SK-MEL-5 (cell line): ENCODE measurements at places on chromosomes 1 and 21. TPM values are rescaled to one million over a fixed set of nuclear protein-coding genes. Genes with fewer than 3 reads are reported as not detected.

DNA sequence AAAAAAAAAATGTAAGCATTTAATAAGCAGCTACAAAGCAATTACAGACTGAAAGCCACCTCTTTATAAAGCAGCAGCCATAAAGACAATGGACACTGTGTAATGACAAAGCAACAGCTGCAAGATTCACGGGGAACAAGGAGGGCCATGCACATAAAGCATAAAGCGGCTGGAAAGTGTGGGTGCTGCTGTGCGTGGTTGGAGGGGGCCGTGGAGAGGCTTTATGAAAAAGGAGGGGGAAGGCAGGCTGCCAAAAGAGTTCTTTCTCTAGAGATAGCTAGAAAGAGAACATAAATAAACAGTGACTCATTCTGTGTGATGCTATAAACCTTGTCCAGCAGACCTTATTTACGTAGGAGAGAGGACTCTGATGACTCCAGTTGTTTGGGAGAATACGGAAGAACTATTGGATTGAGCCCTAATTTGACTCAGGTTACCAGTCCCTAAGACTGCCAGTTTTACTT lies 49.3 kb downstream of the ADAMTS1 start:
- peak; percentile 86 for DNase-seq

DNA sequence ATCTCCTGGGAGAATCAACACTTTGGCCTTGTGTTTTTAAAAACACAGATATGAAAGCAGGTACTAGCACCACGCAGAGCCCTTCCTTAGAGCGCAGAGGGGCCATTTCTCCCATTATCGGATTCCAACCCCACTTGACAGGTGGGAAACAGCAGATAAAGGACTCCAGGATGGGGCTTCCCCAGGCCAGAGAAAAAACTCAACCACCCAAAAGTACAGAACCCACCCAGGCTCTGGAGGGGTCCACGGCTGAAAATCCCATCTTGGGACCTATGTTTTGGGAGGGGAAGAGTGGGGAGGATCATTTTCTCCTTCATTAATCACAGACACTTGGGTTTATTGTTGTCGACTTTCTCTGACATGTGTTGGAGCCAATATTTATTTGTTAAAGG lies 27.1 kb upstream of the COL18A1 start:
- DNase-seq: no peak

GRCh38 chr1:152190589-152190988 lies 31.6 kb upstream of the RPTN start:
- DNase-seq: no peak

- DNase-seq: no peak
These were observed 64.4 kb downstream of the SUSD4 start for GRCh38 chr1:223299553-223299952.

DNA sequence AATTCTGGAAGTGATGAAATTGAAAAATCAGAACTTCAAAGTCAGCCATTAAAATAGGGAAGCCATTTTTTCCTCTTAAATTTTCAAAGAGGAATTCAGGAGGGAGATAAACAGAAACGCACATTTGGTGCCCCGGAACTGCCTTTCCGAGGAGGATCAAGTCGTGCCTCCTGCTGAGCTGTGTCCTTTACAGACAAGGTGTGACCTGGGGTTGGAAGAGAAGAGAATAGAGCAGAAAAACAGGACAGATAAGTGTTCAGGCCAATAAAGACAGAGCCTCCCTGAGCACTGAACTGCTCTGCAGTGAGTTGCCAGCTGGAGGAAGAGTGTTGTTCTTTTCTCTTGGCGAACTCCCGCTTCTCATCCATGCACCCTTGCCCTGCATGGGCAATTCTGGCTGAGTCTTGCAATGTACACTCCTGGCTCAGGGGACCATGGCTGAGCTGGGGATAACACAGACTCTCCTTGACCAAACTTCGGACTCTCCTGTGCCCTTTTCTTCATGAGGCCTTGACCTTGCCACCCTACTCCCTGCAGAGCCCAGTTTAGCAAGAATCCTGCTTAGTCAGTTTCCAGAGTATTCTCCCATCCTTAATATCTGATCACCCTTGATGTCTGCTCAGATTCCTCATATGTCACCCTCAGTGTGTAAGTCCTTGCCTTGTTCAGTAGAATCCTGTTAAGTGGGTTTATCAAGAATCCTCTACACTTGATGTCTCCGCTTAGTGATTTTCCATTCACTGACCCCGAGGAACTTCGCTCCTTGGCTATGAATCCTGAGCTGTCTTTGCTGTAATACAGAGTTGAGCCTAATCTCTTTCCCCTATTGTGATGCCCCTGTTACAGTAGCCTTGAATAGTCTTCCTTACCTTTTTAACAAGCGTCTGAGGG lies 1.3 kb upstream of the MTARC1 start:
- DNase-seq: no peak

- no peak for DNase-seq
These were observed 17.9 kb downstream of the CSRP1 start for GRCh38 chr1:201488830-201489589.

DNA sequence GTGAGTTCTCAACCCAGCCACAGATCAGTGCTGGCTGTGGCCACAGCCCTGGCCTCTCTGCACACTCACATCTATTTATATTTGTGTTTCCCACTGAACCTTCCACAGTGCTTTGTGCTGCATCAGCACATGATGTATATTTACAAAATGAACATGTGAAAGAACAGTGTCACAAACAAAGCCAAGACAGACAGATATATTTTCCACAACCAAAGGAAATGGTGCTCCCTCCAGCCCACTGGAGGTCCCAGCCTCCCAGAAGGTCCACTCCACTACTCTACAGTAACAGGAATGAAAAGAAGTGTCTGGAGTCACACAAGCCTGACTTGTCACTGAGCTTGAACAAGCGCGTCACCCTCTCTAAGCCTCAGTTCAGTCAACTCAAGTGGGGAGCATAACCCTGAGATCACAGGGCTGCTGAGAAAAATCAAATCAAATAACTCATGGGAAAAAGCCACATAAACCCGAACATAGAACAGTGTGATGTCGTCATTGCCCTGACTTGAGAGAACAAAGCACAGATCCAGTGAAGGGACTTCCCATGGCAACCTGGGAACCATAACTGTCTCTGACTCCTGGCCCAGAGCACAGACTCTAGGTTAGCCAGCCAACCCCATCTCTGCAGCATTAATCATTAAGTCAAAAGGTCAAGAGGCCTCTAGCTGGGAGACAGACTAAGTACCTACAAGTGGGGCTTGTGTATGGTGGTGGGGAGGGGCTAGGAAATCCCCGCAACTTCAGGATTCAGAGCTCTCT lies 121.2 kb downstream of the TRABD2B start:
- peak; percentile 2 for DNase-seq

DNA sequence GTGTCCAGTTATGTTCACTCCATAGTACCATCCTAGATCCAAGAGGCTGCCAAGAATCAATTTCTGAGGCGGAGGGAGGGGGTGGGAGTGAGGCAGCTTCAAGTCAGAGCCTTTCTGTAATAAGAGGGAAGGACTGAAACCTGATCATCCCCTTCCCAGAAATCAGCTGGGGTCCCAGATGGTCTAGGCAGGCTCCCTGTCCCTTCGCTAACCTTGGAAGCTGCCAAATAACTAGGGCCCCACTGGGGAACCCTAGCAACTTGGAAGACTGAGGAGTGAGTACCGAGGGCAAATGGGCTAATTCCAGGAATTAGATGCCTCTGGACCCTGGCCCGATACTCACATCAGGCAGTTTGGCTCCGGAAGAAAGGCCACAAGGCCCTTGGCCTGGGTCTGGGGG lies 113.3 kb downstream of the NAV1 start:
- DNase-seq: no peak

- DNase-seq: no peak
These were observed 3.7 kb downstream of the ARTN start for GRCh38 chr1:43937179-43937865.

- no peak for DNase-seq
These were observed 9.9 kb downstream of the TRIM67 start for GRCh38 chr1:231171623-231172197.

DNA sequence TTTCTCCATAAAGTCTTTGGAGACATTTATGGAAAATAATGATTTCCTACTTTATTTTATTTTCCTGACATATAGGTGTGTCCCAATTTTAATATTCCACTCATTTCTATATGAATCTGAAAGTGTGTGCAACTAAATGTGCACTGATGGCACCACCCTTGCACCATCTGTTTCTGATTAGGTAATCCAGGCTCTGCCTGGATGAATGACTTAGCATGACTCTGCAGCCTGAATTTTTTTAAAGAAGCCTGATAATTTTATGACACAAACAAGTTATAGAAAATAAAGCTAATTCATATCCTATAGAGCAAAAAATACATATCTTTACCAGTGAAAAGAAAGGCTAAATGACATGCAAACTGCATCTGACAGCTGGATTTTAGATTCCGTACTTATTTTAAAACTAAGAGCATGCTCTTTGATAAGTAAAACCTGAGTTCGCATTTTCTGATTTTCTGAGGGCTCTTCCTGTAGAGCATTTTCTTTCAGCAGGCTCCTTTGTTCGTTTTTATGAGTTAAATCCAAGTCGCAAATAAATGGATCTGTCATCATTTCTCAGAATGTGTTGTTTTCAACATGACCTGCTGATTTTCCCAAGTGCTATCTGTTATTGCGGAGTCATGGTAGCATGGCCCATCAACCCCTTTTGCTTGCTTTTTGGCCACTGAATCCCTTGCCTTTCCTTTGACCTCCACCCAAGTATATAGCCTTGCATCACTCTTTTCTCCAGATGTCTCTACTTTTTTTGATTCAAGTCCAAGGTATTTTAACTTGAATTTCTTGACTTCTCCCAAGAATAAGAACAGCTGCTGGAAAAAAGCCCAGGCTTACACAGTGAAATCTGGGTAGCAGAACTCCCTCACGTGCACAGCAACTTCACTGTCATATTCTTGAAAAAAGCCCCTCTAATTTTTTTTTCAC lies 52.8 kb upstream of the LYPLAL1 start:
- no peak for DNase-seq

- DNase-seq: no peak
These were observed 15.1 kb upstream of the COP1 start for GRCh38 chr1:176222196-176222595.

DNA sequence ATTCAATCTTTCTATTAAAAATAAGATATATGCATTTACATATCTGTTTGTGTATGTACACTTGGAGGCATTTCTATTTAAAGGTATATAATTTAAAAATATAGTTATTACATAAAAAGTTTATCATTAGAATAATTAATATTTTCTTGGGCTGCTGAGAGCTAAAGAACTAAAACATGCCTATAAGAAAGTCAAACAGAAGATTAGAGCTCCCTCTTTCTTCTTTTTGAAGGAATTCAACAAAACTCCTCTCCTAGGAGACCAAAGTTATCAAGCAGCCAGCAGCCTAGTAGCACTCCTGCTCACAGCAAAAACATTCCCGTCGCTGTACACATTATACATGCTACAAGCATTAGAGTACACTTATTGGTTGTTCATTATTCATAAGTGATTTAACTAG lies 216.4 kb downstream of the VAV3 start:
- DNase-seq: peak; percentile 73

- DNase-seq: no peak
These were observed 24.6 kb downstream of the PODN start for GRCh38 chr1:53086491-53087070.

GRCh38 chr1:44412601-44413000 lies 7.5 kb downstream of the RNF220 start:
- no peak for DNase-seq

- no peak for DNase-seq
These were observed 3.9 kb downstream of the RNF220 start for GRCh38 chr1:44408632-44409602.

DNA sequence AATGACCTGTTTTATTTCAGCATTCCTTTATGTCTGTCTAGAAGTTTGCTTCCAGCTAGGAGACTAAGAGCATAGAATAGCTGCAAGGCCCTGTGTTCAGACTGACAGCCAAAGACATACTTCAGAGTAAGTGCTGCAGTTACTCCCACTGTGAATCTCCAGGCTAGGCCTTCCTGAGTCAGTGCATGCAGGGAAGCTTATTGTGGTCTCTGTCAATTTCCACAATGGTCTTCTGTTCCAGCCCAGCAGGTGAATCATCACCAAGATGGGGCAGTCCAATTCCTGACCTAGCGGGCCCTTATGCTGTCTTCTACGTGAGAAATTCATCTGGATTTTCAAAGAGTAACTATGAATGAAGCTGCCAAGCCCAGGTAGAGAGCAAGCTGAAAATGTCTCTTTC lies 146.3 kb upstream of the C8B start:
- DNase-seq: no peak

- DNase-seq: peak; percentile 21
These were observed 19.7 kb downstream of the ENSA start for GRCh38 chr1:150609732-150610131.

DNA sequence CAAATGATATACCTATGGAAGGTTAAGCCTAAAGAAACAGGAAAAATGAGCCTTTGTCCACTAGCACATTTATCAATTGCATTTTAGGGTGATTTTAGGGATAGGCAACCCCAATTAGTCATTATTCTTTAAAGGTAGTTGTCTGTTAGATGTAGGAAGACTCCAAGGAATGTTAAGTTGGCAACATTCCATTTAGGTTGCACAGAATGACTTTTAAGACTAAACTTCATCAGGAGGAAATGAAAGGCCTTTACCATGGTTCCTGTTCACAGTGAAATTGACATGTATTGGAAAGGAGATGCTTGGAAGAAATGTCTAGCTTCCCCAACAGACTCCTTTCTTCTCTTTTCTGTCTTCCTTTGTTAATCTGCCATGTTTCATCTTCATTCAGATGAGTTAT lies 1.6 kb upstream of the APOBEC4 start:
- DNase-seq: no peak

DNA sequence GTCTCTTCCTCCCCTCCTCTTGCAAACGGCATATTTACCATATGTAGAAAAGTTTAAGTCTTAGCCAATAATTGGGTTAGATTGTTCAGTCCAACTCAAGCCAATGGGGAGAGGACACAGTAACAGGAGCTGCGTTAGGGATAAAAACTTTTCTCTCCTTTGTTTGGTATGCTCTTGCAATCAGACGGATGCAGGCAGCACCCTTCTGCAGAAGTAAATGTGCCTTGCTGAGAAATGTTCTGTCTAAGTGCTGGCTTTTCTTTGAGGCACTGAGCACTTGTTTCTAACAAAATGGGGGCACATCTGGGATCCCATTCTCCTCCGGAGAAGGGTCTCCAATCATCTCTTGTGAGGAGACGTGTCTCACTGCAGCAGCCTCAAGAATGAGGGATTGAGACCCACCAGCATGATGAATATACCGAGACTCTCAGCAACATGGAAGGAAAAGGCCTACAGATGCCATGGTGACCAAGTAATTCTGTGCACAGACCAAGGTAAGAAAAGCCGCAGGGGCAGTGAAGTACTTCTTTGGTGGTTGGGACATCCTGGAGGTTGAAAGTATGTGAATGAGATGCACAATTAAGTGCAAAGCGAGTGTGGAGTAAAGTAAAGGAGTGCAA lies 20.7 kb upstream of the GNG4 start:
- no peak for DNase-seq

CNST gene
- 32.2 and 33.5 TPM in 2 replicates for total RNA-seq

VHLL gene
- total RNA-seq: 0.27 TPM in 1 of 2 replicates, not detected in the other

IL22RA1 gene
- total RNA-seq: 0.37 and 0.77 TPM in 2 replicates

NTRK1 gene
- 0.32 and 0.53 TPM in 2 replicates for total RNA-seq

KCNJ9 gene
- not detected in 2 replicates for total RNA-seq

WNT2B gene
- 0.13 and 0.37 TPM in 2 replicates for total RNA-seq

KIF2C gene
- total RNA-seq: 28.0 and 30.5 TPM in 2 replicates

OR6K3 gene
- total RNA-seq: not detected in 2 replicates

PLPPR5 gene
- 1.4 TPM in 1 of 2 replicates, not detected in the other for total RNA-seq

SIM2 gene
- total RNA-seq: 0.45 and 0.50 TPM in 2 replicates

OR2T12 gene
- not detected in 2 replicates for total RNA-seq

OR4F29 gene
- not detected in 2 replicates for total RNA-seq

GPN2 gene
- 29.1 and 30.3 TPM in 2 replicates for total RNA-seq

NBPF15 gene
- total RNA-seq: 56.5 and 59.9 TPM in 2 replicates

GBP4 gene
- total RNA-seq: 0.03 TPM in 2 replicates

PSMD4 gene
- total RNA-seq: 370 and 398 TPM in 2 replicates
